ENCODE measurements at places on chromosomes 3 and 15.

GRCh38 chr3:169886671-169887070, 16.9 kb upstream of the LRRC31 start:
- DNase-seq, result no peak

DNA sequence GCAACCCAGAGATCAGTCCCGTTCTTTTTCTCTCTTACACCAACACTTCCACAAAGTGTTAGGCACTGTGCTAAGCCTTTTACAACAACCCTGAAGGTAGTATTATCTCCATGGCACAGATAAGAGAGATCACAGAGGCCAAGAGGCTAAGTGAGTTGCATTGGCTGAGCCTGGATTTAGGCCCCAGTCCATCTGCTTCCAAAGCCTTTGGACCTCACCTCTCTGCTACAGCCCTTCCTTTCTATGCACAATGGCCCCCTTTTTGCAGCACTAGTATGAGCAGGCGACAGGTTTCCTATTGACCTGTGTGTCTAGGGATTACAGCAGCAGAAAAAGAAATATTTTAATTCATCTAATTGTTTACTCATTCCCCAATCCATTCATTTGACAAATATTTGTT, 76.2 kb downstream of the CRYGS start:
- DNase-seq, result no peak

GRCh38 chr15:70767667-70768066, 4.3 kb upstream of the UACA start:
- DNase-seq, result no peak

GRCh38 chr15:52924630-52925029, 134.5 kb upstream of the ONECUT1 start:
- DNase-seq, result no peak

DNA sequence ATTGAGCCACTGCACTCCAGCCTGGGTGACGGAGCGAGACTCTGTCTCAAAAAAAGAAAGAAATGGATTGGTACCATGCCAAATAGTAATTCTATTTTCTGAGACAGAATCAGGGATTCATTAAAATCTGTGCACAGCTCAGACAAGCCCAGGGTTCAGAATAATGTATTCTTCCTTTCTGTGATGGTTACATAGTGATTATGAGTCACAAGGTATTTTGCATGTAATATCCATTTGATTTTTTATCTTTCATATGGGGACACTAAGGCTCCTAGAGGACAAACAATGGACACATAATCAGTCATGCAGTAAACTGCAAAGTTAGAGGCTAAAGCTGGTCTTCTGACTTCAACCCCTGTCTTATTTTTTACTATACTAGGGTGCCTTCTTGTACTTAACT, 156.8 kb upstream of the COL8A1 start:
- no peak for DNase-seq

- DNase-seq, result no peak
These were observed 363.5 kb downstream of the FOXP1 start for GRCh38 chr3:71219744-71220638.

- DNase-seq, result no peak
These were observed 184.9 kb upstream of the LPP start for GRCh38 chr3:187968883-187969580.

GRCh38 chr3:61908382-61908781, 347.0 kb downstream of the PTPRG start:
- no peak for DNase-seq

DNA sequence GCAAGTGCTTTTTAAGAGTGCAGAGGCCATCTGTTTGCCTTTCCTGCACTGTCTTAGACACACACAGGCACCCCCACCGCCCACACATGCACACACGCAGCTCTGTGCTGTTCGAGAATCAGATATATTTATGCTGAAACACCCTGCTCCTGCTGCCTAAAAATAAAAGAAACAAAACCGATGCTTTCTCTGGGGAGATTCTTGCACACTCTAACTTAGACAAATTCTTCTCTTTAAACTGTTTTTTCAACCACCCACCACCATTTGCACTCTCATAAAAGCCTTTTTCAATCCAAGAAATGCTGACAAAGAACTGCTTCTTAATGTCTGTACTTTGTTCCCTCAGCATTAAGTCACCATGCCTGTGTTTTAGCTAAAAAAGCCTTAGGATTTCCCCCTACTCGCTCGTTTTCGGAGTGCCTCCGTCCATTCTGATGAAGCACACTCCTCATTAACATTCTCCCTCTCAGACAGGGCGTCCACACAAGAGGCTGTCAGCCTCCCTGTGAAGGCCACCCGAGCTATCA, 26.2 kb downstream of the SLC12A8 start:
- no peak for DNase-seq

GRCh38 chr3:183252973-183253527, at the start of gene B3GNT5:
TSS of gene B3GNT5 (plus strand) at chr3:183253253. CDS start at chr3:183269799, 16,546 bp downstream.
- DNase-seq, result peak; percentile 89

GRCh38 chr15:25932696-25933095, 69.6 kb upstream of the ATP10A start:
- no peak for DNase-seq

- no peak for DNase-seq
These were observed 6.7 kb downstream of the CCDC9B start for GRCh38 chr15:40333922-40334492.

All from NCI-H345 (cell line).